ENCODE measurements at places on chromosomes 3 and 15.

DNA sequence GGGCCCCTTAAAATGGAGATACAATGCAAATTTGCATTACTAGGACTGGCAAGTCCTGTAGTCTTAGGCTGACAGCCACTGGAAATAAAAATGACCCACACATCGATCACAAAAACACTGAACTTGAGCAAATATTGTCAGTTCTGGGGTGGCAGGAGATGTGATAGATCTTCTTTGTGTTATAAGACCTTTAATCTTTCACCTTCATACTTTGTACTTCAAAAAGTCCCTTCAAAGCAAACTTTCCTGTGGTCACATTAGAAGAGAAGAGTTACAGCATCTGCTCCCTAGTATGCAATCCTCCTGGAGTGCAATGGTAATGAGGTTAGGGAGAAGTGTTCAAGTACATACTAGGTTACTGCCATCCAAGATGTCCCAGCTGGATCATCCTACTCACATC is 149.4 kb upstream of the KCNMB2 start:
- DNase-seq: no peak

GRCh38 chr3:84961011-84961410 is 2.2 kb downstream of the CADM2 start:
- no peak for DNase-seq

DNA sequence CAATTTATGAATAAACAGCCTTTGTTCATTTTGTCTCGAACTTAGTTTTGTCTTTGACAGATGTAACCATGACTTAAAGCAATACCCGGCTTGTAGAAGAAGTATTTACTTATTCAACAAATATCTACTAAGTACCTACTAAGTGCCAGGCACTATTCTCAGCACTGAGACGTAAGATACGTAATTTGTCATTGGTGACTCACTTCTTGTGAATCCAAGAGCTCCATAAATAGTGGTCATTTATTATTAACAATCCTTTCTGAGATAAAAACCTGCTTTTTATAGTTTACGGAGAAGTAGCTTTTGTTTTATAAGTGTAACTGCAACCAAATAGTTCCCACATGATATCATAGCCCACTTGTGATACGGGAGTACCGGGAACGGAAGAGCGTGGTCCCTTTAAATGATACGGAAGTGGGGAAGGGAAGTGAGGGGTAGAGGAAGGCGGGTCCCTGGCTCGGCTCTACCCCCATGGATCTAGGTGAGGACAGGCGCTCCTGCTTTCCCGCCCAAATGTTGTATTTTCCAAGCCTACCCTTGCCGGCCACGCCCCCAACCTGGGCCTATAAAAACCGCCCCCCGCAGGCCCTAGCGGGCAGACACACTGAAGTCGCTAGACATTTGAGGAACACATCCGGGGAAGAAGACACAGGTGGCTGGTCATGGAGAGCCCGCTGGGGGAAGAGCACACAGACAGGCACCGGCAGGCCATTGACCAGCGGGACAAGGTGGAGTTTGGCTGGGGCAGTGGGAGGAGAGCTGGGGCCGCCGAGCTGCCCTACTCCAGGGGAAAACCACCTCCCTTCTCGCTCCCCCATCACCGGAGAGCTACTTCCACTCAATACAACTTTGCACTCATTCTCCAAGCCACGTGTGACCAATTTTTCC is at the start of gene SAMMSON:
Gene SAMMSON, plus strand, starts transcription at position 594 of the 888 bp plus-strand sequence.
- no peak for DNase-seq

- DNase-seq: no peak
Observed at GRCh38 chr3:18751514-18751913, 326.4 kb upstream of the SATB1 start.

DNA sequence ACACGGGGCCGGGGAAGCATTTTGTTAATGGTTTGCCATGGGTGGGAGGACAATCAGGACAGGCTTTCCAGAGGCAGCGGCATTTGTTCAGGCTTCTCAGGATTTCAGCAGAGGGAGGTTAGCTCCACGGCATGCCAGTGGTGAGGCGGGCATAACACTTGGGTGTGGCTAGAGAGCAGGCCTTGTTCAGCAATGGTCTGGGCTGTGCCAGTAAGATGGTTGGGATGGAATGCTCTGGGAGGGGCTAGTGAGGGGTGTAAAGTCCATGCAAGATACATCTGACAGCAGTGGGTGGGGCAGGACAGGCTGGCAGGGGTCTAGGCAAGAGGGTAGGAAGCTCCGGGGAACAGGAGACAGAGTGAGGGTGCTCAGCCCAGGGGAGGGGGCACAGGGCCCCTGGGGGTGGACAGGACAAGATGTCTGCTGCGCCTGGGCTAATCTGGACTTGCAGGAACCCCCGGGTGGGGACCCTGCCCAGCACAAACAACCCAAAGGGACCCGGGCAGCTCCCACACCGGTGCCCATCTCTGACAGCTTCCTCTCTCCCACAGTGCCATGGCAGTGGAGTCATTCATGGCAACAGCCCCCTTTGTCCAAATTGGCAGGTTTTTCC is 8.4 kb downstream of the TMEM43 start:
- DNase-seq: no peak

DNA sequence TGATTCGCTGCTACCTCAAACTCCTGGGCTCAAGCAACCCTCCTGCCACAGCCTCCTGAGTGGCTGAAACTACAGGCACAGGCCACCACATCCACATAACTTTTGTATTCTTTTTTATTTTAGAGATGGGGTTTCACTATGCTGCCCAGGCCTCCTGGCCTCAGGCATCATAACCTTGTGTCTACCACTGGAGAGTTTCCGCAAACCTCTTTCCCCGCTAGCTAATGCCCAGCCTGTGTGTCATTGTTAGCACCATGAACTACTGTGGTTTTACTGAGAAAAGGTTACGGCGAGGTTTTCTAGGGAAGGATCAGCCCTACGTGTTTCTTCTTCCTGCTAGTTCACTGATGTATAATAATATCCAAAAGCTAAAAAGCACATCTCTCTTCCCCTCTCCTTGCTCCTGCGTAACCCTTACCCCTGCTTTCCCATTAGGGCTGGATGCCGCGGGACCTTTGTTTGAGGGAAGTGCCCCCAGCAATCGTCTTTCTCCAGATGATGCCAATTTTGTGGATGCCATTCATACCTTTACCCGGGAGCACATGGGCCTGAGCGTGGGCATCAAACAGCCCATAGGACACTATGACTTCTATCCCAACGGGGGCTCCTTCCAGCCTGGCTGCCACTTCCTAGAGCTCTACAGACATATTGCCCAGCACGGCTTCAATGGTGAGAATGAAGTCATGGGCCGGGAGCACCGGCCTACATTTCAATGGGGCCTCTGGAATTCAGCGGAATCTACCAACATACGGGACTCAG is 113.7 kb downstream of the LIPC start:
- DNase-seq: no peak

- no peak for DNase-seq
Observed at GRCh38 chr3:110767838-110768237, 303.8 kb upstream of the NECTIN3 start.

- no peak for DNase-seq
Observed at GRCh38 chr15:67089217-67090193, 24.1 kb downstream of the SMAD3 start.

DNA sequence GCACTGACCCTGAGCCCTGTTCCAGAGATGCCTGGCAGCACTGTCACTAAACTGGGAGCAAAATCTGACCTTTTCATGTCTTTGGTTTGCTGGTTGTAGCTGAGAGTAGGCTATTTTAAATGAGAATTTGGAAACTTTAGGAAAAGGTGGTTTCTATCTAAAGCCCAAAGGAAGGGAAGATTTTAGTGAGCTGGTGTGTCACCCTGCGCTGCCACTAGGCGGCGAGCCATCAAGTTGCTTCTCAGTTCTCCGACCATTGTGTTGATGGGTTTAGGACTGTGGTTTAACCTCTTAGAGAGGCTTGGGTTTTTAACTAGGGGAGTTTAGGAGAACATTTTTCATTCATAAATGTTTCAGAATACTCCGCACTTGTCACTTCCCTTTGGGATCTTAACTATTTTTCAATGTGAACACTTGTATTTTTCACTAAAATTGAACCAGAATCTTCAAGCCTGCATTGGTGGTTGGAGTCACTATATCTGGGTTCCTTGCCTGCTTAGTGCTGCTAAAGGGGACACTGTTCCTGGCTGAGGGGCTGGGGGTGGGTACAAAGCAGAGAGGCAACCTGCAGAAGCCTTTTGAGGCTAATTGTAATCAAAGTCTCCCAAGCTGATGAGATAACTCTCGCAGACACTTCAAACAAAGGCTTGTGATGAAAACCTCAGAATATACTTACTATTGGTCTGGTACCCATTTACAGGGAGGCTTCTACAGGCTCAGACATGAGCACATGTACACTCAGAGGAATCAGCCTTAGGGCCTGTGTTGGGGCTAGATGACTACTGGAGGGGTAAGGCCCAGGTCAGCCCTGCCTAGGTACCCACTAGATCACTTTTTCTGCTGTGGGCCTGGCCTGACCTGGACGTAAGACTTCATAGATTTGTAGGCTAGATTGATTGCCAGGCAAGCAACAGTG is 16.8 kb downstream of the EXOSC7 start:
- no peak for DNase-seq

DNA sequence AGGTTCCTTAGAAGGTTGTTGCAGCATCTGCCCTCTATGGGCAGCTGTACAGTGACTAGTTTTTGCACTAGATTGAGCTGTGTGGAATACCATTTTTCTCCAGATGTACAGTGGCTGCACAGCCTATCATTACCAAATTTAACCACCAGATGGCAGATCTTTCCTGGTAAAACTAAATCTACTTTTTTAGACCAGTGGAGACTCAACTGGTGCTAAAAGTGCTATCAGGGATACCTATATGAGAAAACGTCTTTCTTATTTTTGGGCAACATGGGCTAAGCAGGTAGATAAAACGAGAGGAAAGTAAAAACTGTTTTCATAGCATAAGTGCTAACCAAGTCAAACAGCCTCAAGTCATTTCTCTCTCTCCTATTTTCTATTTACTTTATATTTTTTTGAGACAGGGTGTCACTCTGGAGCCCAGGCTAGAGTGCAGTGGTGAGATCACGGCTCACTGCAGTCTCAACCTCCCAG is 21.2 kb downstream of the IGSF10 start:
- DNase-seq: no peak

DNA sequence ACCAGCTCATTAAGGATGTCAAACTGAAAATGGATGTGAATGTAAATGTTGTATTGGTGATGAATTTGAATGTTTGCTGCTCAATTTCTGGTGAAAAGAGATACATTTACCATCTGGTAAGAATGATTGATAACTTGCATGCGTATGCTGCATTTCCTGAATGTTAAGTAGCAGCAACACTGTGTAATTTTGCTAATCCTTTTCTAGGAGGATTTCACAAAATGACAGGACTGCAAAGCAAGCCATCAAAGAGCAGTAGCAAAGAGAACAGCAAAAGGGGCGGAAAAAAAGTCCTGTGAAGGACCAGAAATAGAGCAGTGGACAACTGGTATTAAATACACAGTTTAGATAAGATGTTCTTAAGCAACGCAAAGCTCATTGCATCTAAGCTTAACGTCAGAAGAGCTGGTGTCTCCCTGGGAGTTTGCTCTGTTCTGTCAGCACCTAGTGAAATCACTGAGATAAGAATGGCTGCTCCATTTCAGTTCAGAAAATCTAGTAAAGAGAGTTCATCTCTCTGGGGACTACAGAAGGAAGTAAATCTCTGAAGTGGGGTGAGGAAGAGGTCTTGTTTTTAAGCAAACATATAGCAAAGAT is 23.5 kb upstream of the PAQR5 start:
- DNase-seq: no peak

GRCh38 chr3:153273217-153273616 is 111.2 kb downstream of the RAP2B start:
- no peak for DNase-seq

DNA sequence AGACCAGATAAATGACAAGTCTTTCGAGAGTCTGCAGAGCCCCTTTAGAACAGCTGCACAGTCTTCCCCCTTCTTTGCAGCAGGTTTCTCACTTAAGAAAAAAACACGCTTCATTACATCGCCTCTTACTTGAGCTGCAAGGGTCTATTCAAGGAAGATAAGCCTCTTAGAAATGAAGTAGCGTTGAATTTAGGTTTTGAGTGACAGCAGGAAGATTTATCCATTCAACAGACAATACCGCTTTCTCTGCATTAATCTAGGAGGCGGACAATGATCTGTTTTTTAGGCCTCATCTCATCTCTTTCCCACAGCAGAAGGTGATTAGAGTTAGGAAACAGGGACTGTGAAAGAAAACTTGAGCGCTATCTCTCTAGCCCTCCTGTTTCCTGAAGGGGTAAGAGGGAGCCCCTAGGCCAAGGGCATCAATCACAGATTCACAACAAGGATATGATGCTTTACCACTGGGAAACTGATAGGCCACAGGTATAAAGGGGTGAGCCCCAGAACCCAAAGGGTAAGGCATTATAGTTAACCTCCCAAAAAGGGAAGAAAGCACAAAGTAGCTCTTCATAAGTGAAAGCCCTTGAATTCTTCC is 84.3 kb downstream of the MECOM start:
- no peak for DNase-seq

- no peak for DNase-seq
Observed at GRCh38 chr3:184380627-184381260, 890 bp downstream of the CHRD start.

GRCh38 chr3:83235180-83235814 is 1473.9 kb upstream of the GBE1 start:
- DNase-seq: no peak

GRCh38 chr3:29347412-29347811 is 66.5 kb downstream of the RBMS3 start:
- DNase-seq: no peak

DNA sequence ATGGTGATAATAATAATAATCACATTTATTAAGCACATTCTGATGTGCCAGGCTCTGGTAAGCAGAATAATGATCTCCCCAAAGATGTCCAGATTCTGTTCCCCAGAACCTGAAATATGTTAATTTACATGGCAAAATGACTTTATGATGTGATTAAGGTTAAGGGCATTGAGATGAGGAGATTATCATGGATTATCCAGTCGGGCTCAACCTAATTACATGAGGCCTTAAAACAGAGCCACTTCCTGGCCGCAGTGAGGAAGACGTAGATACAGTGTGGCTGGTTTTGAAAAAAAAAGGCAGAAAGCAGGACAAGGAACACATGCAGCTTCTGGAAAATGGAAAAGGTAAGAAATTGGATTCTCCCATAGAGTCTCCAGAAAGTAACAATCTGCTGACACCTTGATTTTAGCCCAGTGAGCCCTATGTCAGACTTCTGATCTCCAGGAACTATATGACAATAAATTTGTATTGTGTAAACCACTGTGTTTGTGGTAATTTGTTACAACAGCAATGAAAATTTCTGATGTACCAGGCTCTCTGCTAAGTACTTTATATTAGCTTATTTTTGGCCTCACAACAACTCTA is 126.7 kb downstream of the ALCAM start:
- no peak for DNase-seq

- DNase-seq: no peak
Observed at GRCh38 chr3:128804811-128805155, 74.6 kb upstream of the ACAD9 start.

GRCh38 chr3:110881069-110881468 is 190.5 kb upstream of the NECTIN3 start:
- no peak for DNase-seq

DNA sequence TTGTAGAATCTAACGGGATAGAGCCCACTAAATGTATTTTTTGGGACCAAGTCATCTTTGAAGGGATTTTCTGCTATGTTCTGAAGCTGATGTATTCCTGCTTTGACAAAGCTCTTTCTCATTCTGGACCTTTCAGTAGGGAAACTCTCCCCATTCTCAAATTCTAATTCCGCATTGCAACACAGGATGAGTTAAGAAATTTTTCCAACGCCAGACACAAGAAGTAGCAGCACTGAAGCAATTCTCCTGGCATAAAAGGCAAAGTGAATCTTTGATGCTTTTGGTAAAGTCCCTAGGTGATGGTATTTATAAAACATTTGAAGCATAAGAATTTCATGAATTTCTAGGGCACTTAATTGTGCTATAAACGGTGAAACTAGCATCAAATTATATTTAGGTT is 76.8 kb downstream of the ZPLD1 start:
- no peak for DNase-seq

- no peak for DNase-seq
Observed at GRCh38 chr15:82312586-82313349, 36.5 kb downstream of the GOLGA6L10 start.
